ENCODE measurements at places on chromosomes 11 and 22.

DNA sequence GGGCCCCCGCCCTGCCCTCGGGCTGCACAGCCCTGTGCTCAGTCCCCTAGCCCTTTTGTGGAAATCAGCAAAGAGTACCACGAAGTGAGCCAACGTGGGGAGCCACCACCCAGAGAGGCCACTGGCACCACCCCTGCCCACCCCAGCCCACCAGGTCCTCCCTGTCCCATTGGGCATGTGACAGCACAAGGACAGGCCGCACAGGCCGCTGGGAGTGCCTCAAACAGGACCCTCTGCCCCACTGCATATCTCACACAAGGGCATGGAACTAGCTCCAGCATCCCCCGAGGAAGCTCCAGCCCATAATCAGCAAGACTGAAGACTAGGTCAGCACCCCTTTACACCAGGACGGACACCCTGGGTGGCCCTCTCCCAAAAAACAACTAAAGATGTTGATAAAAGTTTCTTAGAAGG, 29.7 kb downstream of the GNB1L start:
- no peak for DNase-seq

GRCh38 chr11:6431861-6432260, 8.9 kb downstream of the HPX start:
- DNase-seq = no peak

GRCh38 chr11:77698896-77699295, 61.3 kb upstream of the CLNS1A start:
- DNase-seq = no peak

GRCh38 chr11:110219006-110219785, 77.2 kb downstream of the RDX start:
- DNase-seq = no peak

DNA sequence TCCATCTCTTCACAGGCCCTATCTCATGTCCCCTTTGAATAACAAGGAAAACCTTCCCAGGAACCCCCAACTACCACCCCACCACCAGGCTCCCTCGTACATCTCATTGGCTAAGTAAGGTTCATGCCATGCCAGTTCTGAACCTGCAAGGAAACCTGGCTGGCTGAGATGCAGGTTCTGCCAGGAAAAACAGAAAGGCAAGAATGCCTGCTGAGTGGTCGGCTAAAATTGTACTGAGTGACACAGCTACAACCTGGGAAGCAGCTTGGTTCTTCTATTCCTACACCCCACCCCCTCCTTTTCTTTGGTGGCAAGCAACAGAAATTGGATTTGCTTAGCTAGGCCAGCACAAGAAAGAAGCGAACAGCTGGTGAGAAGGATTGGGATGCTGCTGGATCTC, 36.1 kb upstream of the TSPAN18 start:
- DNase-seq = no peak

GRCh38 chr22:42169055-42169469, 38.5 kb upstream of the CYP2D6 start:
- DNase-seq = peak; percentile 51

- DNase-seq = no peak
These were observed 218.0 kb downstream of the ST3GAL4 start for GRCh38 chr11:126573325-126573978.

GRCh38 chr11:19651653-19652052, 61.0 kb upstream of the NAV2 start:
- no peak for DNase-seq

DNA sequence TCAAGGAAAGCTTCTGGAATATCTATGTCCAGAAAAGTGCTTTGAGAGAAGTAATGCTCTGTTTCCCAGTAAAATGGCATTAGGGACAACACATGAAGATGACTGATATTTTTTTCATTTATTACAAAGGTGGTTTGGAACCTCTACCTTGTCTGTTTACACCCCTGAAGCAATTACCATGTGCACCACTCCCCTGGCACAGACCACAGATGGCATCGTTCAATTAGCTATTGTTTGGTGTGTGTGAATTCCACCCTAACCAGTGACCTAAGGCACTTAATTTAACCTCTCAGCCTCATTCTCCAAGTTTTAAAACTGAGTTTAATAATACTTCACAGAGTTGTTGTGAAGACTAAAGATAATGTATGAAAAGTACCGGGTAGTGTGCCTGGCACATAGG, 127.6 kb upstream of the BMAL1 start:
- no peak for DNase-seq

DNA sequence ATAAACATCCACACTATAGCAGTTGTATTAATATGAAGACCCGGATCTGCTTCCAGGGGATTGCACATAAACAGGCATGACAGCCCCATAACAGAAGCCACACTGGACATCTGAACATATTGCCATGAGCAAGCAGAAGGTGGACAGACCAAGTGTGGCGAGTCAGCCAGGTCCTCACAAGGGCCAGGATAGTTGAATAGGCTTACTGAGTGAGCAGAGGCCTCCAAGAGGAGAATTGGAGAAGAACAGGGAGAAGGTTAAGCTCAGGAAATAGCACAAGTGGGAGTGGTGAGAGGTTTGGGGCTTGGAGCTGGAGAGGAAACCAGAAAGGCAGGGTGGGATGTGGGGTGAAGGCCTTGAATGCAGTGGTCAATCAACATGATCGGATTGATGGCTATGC, 10.8 kb downstream of the SLC35C1 start:
- no peak for DNase-seq

- DNase-seq = no peak
These were observed 184.7 kb downstream of the MIAT start for GRCh38 chr22:26842103-26842502.

DNA sequence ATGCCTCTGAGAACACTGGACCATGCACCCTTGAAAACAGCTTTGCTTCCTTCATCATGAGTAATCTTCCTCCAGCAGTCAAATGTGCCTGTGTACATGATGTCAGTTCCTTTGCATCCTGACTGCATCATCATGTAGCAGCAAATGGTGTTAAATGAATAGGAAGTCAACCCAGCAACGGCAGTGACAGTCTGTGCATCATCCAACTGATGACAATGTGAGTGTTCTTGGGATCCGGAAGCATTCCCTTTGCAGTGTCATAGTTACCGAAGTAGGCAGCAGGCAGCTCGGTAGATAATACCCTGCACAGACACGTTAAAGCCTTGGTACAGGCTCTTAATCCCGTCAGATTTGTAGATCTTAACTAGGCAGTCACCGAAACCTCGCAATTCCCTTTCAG, 2.5 kb downstream of the WBP2NL start:
- no peak for DNase-seq

DNA sequence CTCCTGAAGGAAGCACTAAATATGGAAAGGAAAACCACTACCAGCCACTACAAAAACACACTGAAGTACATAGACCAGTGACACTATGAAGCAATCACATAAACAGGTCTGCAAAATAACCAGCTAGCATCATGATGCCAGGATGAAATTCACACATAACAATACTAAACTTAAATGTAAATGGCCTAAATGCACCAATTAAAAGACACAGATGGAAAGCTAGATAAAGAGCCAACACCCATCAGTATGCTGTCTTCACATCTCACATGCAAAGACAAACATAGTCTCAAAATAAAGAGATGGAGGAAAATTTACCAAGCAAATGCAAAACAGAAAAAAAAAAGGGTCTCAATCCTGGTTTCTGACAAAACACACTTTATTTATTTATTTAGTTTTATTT, 171.7 kb downstream of the TTC28 start:
- DNase-seq = no peak

DNA sequence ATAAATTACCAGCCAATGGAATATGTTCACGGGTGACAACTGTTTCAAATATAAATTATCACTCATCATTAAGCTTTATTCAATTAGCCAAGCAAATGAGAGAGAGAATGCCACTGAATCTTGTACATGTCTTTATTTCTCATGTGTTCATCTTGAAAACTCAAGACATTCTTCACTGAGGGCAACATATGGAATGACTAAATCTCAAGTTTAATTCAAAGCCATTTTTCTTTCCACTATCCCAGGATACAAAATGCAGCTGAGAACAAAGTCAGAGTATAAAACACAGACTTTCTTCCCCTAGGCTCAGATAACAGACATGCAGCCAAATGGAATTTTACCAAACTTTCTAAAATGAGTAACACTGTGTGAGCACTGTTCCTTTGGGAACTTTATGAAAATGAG, 12.1 kb upstream of the BBOX1 start:
- no peak for DNase-seq

DNA sequence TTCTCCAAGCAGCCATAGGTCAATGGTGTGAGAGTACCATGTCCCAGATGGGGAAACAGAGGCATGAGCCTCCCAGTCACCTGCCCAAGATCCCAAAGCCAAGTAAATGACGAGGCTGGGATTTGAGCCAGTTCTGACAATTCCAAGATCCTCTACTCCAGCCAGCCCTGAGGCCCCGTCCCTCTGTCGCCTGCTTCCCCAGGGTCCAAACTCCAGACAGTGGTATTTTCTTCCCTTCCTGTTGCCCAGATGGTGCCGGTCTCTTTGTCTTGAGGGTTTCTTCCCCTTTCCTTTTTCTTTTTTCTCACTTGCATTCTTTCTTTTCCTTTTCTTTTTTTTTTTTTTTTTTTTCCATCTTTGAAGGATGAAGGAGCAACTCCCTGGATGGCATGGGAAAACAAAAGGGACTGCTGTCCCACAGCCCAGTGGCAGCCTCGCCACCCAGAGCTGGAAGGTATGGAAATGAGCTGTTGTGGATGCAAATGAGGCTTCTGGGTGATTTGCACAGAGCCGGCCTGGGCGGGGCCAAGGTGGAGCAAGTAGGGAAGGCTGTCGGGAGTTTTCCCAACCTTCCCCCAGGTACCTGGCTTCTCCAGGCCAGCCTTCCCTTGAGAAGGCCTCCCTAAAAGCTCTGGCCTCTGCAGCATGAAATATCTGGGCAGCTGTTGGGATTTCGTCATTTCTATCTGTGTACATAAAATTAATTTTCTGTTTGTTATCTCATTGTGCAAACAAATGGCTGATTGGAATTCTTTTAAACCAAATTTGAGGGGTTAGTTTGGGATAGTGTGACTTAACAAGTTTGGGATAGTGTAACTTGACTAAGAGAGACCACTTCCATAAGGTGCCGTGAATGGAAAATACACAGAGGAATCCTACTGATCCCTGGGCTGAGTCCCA, 146.8 kb downstream of the MN1 start:
- DNase-seq = no peak
